ENCODE measurements at places on chromosomes 1 and 21.

DNA sequence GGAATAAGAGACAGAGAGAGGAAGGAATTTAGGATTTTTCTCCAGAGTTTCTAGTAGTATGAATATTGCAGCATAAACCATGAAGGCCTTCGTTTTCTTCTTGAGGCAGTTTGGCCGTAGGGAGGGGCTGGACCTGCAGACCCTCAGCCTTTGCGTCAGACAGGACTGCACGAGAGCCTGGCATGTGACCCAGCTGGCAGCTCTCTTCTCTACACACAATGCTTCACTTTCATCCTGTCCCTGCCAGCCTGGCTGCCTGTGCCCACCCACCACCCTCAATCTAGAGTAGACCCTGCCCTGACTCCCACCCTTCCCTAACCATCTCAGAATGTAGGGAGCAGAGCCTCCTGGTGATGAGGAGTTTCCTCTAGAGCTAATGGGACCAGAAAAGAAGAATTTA lies 1.6 kb downstream of the CA14 start:
- DNase-seq, result no peak

- no peak for DNase-seq
These were observed 34.2 kb downstream of the GATAD2B start for GRCh38 chr1:153888533-153888932.

- no peak for DNase-seq
These were observed 14.4 kb downstream of the CDK18 start for GRCh38 chr1:205518661-205519540.

DNA sequence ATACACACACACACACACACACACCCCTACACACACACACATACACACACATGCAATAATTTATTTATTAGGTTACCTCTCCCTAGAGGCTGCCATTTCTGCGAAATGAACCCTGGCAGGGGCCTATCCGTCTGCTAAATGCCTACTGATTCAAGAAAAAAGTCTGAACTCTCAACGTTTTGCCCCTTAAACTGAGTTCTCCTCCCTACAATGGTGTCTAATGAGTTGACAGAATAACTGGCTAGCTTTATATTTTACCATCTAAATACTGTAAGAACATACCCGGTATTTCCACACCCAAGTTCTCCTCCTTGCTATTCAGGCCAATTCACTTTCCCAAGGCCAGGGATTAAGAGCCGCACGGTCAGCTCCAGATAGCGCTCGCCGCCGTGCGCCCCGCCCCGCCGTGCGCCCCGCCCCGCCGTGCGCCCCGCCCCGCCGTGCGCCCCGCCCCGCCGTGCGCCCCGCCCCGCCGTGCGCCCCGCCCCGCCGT lies 339 bp upstream of the RNPC3 start:
- DNase-seq, result no peak
